Activated CD4-positive, alpha-beta memory T cell treated with anti-CD3 and anti-CD28 coated beads for 36 hours (primary cell): ENCODE measurements at places on chromosomes 7 and 10. TPM values are rescaled to one million over a fixed set of nuclear protein-coding genes. Genes with fewer than 3 reads are reported as not detected.
A peak's percentile ranks its signal among the peaks of the same experiment; 100 is the strongest.

DNA sequence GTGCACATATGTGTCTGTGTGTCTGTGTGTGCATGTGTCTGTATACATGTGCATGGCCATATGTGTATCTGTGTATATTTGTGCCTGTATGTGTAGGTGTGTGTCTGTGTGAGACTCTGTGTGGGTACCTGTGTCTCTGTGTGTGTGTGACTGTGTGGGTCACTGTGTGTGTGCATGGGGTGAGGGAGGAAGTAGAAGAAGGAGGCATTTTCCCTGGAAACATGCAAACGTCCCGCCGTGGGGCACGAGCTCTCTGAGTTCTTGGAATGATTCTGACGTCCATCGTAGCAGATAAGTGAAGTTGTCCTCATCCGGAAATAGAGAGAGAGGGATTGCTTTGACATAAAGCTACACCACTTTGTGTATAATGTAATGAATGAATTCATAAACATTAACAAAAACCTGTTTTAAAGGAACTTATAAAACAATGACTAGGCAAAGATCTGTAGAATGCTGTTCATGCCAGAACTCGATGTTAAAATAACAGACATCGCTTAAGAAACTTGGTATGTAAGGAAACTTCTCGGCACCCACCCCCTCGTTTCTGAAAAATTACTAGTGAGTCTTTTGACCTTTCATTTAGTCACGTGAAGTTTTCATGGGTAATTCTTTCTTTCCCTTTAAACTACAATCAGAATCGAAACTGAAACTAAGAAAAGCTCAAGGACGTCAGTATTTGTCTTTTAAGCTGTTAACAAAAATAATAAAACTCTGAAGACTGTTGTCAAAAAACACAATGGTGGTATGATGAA, 43.6 kb upstream of the KLF6 start:
- H3K27ac ChIP-seq, result peak overlapping the region; percentile 97
- no peaks in the 10 kb centered on the region for H3K36me3 ChIP-seq
- peak; percentile 70 for DNase-seq
- H3K27me3 ChIP-seq, result no peaks in the 10 kb centered on the region

DNA sequence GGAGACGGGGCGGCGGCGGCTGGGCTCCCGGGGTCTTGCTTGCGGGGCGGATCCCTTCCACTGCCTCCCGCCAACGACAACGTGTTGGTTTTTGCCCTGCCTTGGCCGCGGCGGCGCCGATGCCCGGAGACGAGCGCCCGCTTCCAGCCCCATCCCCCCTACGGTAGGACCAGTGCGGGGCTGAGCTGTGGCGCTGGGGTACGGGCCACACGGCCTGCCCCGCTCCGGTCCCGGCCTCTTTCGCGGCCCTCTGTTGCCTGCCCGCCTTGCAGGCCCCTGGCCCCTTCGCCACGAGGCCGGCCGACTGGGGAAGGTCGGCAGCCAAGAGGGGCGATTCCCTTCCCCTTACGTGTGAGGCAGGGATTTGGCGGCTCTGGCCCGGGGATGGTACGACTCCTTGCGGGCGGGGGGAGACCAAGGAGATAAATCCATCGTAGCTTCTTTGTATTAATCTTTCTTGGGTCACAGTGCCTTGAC, 488 bp downstream of the EIF4H start:
- DNase-seq, result peak; percentile 58
- no peaks in the 10 kb centered on the region for H3K27me3 ChIP-seq
- H3K4me3 ChIP-seq, result peak overlapping the region; percentile 88
- H3K4me1 ChIP-seq, result peaks cover 44% of the 10 kb centered on the region

DNA sequence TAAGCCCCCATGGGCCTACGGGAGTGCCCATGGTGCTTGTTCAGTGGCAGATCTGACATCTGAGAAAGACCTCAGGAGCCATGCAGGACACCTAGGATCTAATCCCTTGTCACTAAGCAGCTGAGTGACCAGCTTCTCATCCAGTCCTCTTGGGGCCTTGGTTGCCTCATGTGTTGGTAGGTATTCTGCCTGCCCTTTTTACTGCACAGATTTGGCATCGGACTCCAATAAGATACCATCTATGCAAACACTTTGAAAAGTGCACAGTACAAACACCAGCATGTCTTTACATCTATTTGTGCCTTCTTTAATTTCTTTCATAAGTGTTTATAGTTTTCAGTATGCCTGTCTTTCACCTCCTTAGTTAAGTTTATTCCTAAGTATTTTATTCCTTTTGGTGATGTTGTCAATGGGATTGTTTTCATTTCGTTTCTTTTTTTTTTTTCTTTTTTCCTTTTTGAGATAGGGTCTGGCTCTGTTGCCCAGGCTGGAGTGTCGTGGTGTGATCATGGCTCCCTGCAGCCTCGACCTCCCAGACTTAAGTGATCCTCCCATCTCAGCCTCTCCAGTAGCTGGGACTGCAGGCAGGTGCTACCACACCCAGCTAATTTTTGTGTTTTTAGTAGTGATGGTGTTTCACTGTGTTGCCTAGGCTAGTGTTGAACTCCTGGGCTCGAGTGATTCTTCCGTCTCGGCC, 10.4 kb downstream of the STOX1 start:
- no peak for DNase-seq
- no peak overlapping the region for H3K4me3 ChIP-seq
- H3K27ac ChIP-seq, result no peak overlapping the region
- H3K27me3 ChIP-seq, result no peaks in the 10 kb centered on the region
- H3K4me1 ChIP-seq, result no peaks in the 10 kb centered on the region

The RFC2 gene
- total RNA-seq, result 80.8 TPM

The PDLIM1 gene
- 0.76 TPM for total RNA-seq
